ENCODE measurements at places on chromosomes 4 and X. TPM values are rescaled to one million over a fixed set of nuclear protein-coding genes. Genes with fewer than 3 reads are reported as not detected.
A peak's percentile ranks its signal among the peaks of the same experiment; 100 is the strongest.

DNA sequence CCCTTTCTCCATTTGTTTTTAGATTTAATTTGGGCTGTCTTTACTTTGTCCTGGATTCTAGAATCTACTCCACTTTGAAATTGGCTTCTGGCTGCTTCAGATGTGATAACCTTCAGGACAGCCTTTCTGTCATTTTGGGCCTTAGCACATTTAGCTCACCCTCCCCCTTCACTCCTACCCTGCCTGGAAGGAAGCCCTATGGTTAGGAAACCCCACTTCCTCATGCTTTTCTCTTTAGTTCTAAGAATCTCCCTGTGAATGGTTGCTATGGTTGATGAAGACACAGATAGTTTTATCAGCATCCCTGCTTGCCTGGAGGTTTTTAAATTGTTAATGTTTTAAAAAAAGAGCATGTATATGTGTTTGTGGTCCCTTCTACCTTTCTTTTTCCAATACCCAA, 100.7 kb upstream of the PTPN13 start:
- H3K4me3 ChIP-seq, result no peak overlapping the region
- H3K4me1 ChIP-seq, result peaks cover 9% of the 10 kb centered on the region

DNA sequence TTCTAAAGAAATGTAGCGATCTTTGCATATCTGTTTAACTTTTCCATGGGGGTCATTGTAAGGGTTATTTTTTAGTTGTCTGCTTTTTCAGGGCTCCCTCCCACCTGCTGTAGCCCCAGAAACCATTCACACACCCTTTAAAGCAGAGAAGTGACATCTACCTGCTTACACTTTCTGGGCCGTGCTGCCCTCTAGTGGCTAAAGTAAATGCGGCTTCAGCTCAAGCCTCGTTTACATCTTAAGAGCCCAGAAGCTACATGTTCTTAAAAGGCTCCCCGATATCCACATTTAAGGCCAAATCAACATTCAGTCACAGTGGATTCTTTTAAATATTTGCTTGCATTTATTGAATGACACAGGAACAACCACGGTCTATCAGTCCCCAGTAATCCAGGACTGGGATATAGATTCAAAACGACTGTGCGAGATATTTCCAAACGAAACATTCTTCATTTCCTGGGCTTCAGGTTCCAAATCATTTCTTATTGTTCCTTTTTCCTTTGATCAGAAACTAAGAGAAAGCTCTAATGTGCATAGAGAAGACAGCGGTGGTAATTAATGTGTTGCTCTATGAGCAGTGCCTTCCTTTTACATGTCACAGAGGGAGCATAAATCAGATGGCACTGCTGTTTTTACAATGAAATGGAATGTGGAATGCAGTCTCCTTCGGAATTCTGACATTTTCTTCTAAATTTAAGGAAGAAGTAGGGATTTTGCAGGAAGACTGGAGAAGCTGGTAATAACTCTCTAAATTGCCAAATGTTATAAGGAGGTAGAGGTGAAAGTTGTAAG, 119.9 kb downstream of the RASGEF1B start:
- no peaks in the 10 kb centered on the region for H3K4me1 ChIP-seq
- H3K27ac ChIP-seq, result no peak overlapping the region
- no peaks in the 10 kb centered on the region for H3K27me3 ChIP-seq
- no peak overlapping the region for H3K4me3 ChIP-seq

DNA sequence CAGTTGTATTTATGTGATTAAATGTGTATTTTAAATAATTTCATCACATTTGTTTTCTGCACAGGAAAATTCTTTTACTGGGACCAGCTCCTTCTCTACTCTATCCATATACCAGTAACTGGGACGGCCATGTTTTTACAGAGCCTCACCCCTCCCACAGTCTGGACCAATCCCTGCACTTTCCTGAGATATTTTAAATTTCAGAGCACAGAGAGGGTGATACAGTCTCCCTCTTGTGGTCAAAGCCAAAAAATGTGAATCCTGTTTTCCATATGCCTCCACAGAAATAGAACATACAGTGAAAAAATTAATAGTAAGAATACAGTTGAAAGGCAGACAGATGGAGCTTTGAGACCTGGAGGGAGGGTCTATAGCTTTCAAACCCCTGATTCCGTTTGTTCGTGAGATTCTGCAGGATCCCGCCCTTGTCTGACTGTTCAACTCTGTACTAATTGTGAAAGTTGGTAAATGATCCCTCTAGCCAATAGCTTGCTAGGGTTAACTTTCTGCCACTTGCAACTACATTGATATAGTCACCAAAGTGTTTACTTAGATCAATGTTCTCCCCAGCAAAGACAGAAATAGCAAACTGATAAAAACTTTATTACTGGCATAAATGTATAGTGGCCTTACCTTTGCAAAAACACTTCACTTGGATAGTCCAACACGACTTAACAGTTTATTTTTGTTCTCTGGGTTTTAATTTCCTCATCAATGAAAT, 172.2 kb downstream of the PPARGC1A start:
- H3K36me3 ChIP-seq, result no peaks in the 10 kb centered on the region
- H3K4me3 ChIP-seq, result no peak overlapping the region
- no peaks in the 10 kb centered on the region for H3K4me1 ChIP-seq
- DNase-seq, result peak; percentile 12
- no peaks in the 10 kb centered on the region for H3K27me3 ChIP-seq
- no peak overlapping the region for H3K27ac ChIP-seq

GRCh38 chr4:39032218-39033085, at the start of gene TMEM156:
TSS of gene TMEM156 (minus strand) at chr4:39032409. CDS start at chr4:39032313, 96 bp downstream.
- H3K4me1 ChIP-seq, result peaks cover 1% of the 10 kb centered on the region
- no peak within 1 kb of the TSS for H3K4me3 ChIP-seq
- no peaks in the 10 kb centered on the region for H3K36me3 ChIP-seq
- DNase-seq, result no peak

DNA sequence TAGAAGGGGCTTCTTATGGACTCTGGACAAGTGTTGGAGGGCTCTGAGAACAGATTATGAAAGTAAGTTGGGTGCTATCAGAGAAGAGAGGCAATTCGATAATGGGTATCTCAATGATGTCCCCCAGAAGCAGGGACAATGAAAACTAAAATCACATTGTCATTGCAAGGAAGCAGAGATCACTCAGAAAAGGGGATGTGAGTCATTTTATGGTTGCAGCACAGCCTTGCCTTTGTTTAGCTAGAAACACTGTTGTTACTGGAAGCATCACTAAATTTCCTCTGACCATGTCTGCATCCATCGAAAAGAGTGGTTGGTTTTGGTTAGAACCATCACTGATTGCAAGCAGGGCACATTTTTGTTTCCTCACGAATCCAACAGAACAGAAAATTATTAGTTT, 246.8 kb upstream of the NWD2 start:
- no peak overlapping the region for H3K27ac ChIP-seq
- H3K27me3 ChIP-seq, result no peaks in the 10 kb centered on the region
- no peak overlapping the region for H3K4me3 ChIP-seq
- H3K36me3 ChIP-seq, result no peaks in the 10 kb centered on the region

DNA sequence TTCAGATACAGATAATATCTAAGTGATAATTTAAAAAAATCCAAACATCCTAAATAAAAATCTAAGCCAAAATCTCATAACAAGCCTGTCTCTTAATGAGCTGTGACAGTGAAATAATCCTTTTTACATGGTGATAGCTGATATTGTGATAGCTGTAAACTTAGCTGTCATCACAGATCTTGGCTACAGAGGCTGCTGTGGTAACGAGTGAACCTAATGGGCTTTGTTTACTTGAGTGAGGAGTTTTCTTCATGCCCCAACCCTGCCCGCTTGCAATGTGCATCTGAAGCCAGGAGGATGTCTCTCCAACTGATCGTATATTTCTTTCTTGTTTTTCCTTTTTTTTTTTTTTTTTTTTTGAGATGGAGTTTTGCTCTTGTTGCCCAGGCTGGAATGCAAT, 41.5 kb upstream of the YTHDC1 start:
- no peaks in the 10 kb centered on the region for H3K36me3 ChIP-seq
- H3K4me3 ChIP-seq, result no peak overlapping the region
- H3K27me3 ChIP-seq, result peaks cover 3% of the 10 kb centered on the region
- DNase-seq, result no peak

DNA sequence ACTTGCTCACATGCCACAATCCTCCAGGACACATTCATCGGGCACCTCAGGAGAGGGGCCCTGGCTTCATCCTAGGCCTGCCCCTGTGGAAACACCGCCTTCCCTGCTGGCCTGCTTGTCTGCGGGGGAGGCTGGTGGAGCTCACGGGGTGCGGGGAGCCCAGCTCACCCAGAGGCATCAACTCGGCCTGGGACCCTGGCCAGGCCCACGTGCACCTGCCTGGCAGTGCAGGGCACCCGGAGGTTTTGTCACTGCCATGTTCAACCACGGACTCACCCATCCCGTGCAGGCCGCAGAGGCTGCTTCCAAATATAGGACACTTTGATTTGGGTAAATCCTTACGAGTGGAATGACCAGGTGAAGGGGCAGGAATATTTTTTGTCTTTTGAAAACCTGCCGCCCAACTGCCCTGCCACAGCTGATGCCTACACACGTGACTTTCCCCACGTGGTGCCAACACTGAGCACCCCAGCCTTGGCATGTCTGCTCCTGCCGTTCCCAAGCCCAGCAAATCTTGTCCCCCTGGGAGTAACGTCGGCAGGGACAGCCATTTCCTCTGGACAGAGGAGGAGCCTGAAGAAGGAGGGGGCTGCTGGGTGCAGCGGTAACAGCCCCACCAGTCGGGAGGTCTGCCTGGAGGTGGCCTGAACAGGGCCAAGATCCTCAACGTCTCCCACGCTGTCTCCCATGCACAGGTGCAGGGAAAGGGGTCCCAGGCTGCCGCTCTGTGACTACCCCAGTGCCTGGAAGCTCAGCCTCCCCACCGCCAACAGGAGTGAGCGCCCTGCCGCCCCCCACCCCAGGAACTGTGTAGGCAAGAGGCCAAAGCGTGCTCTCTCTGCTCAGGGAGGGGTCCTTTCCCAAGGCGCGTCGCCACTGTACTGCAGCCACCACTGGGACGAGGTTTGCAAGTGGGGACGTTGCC, 8.5 kb downstream of the MXD4 start:
- no peaks in the 10 kb centered on the region for H3K27me3 ChIP-seq
- peaks cover 41% of the 10 kb centered on the region for H3K4me1 ChIP-seq
- peak; percentile 50 for DNase-seq
- no peak overlapping the region for H3K27ac ChIP-seq
- H3K36me3 ChIP-seq, result no peaks in the 10 kb centered on the region
- H3K4me3 ChIP-seq, result no peak overlapping the region

GRCh38 chrX:54483946-54484345, 12.1 kb downstream of the FGD1 start:
- H3K36me3 ChIP-seq, result no peaks in the 10 kb centered on the region
- DNase-seq, result no peak
- no peak overlapping the region for H3K4me3 ChIP-seq
- no peaks in the 10 kb centered on the region for H3K4me1 ChIP-seq

DNA sequence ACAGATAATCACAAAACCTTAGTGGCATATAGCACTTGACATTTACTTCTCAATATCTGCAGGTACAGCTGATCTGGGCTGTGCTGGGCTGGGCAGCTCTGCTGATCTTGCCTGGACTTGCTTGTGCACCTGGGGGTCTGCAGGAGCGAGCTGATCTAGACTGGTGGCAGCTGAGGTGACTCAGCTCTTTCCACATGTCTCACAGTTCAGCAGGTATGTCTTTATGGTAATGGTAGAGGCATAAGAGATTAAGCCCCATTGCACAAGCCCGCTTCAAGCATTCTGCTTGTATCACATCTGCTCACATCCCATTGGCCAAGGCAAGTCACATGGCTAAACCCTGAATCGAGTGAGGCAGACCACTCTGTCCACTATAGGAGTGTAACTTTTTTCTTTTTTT, 506.7 kb downstream of the BCOR start:
- H3K4me3 ChIP-seq, result no peak overlapping the region
- no peak for DNase-seq
- H3K4me1 ChIP-seq, result no peaks in the 10 kb centered on the region
- H3K36me3 ChIP-seq, result no peaks in the 10 kb centered on the region
- peaks cover 8% of the 10 kb centered on the region for H3K27me3 ChIP-seq

- H3K4me3 ChIP-seq, result no peak overlapping the region
- no peak for DNase-seq
- no peaks in the 10 kb centered on the region for H3K36me3 ChIP-seq
- H3K4me1 ChIP-seq, result no peaks in the 10 kb centered on the region
- no peak overlapping the region for H3K27ac ChIP-seq
These were observed 22.5 kb downstream of the HNRNPH2 start for GRCh38 chrX:101430457-101431078.

The VEGFC gene
- total RNA-seq, result 30.7 TPM

The VEGFD gene
- 18.8 TPM for total RNA-seq

The SLC9A7 gene
- 12.5 TPM for total RNA-seq

The MAGEA2 gene
- not detected for total RNA-seq

The LARP1B gene
- total RNA-seq, result 13.0 TPM

The SH2D1A gene
- 1.4 TPM for total RNA-seq

The PAGE4 gene
- total RNA-seq, result 0.83 TPM
